ENCODE measurements at places on chromosomes 12 and 14. TPM values are rescaled to one million over a fixed set of nuclear protein-coding genes. Genes with fewer than 3 reads are reported as not detected.

DNA sequence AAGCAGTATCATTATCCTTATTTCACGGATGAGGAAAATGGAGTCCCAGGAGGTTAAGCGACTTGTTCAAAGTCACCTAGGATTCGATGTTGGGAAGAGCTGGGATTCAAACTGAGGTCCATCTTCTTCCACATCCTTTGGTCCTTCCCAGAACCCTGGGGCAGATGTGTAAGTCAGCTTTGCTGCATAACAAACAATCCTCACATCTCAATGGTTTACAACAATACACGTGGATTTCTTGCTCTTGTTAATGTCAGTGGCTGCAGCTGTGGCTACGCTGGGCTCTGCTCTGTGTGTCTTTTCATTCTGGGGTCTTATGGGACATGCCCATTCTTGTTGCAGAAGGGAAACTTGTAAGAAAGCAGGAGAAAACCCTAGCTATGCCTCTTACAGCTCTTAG lies 26.3 kb upstream of the PPP1CC start:
- DNase-seq: no peak

- DNase-seq: no peak
These were observed 77.9 kb downstream of the WNK1 start for GRCh38 chr12:830111-830867.

DNA sequence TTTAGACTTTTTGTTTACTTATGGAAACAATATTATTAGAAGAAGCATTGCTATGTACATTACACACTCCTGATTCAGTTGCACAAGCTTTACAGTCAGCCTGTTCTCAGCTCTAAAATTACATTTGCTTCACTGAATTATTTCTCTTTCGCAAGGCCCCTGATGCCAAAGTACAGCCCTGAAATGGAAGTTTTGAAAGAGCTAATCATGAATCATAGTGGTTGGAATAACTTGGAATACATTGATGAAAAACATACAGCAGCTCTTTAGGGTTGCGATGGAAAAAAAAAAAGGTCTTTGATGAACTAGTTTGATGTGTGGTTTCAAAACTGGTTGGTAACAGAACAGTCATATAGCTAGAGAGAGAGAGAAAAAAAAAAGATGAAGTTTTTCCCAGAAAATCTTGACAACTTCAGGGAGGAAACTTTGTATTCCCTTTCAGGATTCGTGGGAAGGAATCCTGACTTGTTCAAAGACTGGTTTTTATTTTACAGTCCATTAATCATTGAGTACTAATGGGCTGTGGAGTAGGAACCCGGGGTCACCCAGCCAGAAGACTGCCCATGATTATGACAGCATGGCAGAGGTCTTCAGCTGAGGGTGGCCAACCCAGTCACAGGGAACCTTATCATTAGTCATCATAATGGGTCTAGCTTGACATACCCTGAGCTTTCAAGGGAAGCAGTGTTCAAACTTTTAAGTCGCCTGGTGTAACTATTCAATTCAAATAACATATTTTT lies 460.1 kb downstream of the NAV3 start:
- no peak for DNase-seq

Gene SMOC1
- total RNA-seq: 1.0 TPM

Gene SOAT2
- not detected for total RNA-seq

Gene ARHGAP5
- total RNA-seq: 72.6 TPM
